ENCODE measurements at places on chromosomes 11 and 22.

DNA sequence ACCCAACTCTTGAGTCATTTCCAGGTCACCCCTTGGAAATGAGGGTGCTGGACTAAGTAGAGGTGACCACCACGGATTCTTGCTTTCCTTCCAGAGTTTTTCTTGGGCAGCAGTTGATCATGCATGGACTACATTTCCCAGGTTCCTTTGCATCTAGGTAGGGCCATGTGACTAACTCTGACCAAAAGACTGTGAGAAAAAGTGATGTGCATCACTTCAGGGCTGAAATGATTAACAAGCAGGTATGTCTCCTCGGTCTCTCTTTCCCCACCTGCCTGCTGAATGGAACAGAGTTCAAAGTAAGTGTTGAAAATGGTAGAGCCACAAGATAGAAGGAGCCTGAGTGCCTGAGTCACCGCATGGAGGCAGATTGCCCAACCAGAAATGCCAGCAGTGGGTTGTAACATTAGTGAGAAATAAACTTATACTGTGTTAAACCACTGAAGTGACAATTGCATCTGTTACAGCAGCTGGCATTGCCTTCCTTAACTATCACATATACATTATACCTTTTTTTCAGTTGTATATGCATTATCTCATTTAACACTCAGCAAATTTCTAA lies 113.5 kb downstream of the MN1 start:
- DNase-seq, result no peak

- DNase-seq, result peak; percentile 82
Observed at GRCh38 chr11:706439-706956, 467 bp downstream of the EPS8L2 start.

- DNase-seq, result no peak
Observed at GRCh38 chr22:27046086-27046485, 388.7 kb downstream of the MIAT start.

DNA sequence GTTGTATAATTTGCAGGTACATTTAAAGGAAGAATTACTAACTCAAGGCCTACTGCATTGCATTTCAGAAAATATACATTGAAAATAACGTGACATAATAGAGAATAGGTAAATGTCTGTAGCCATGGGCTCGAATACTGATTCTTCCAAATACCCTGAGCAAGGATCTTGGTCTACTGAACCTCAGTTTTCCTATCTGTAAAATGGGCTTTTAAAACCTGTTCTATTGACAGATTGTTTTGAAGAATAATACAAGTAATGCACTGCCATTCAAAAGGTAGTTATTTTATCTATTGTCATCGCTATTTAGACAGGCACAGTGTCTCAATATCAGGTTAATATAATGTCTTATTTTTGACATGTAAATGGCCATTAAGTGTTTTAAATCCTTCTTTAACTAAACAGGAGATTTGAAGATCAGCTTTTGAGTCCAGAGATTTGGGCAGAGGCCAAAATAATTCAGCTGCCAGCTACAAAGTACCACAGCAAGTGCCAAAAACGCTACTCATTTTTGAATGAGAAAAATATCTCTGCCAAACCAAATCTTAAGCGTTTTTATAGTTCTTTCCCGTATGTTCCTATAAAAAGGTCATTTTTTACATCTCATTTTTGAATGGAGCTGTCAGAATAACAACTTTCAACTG lies 56.7 kb downstream of the CTSC start:
- no peak for DNase-seq

GRCh38 chr11:27722953-27723344 lies 22.7 kb upstream of the BDNF start:
- DNase-seq, result peak; percentile 70

DNA sequence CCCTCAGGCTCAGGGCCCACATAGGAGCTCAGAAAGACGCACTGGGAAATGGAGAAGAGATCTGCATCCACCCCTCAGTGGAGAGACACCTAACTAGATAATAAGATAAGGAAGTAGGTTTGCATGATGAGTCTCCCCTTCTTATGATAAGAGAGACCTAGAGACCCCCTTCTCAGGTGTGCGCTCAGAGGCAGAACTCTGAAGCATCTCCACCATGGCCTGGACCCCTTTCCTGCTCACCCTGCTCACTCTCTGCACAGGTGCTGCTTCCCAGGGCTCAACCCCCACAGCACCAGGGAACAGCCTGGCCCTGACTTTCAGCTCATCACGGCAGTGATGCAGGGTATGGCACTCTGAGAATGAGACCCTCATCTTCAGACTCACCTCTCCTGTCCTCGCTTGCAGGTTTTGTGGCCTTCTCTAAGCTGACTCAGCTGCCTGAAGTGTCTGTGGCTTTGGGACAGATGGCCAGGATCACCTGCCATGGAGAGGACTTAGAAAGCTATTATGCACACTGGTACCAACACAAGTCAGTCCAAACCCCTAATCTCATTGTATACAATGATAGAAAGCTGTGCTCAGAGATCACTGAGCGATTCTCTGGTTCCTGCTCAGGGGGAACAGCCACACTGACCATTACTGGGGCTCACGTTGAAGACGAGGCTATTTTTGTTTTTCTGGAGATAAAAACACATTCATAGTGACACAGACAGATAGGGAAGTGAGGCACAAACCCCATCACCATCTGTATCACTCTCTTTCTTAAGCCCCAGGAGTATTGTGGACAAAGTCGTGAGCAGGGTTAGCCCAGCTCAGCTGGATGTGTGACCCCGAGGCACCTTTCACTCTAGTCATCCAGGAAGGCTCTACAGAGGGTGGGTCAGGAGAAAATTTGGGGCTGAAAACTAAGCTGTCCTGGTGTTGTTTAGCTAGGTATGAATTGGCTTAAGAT lies 29.7 kb upstream of the IGLL5 start:
- no peak for DNase-seq

DNA sequence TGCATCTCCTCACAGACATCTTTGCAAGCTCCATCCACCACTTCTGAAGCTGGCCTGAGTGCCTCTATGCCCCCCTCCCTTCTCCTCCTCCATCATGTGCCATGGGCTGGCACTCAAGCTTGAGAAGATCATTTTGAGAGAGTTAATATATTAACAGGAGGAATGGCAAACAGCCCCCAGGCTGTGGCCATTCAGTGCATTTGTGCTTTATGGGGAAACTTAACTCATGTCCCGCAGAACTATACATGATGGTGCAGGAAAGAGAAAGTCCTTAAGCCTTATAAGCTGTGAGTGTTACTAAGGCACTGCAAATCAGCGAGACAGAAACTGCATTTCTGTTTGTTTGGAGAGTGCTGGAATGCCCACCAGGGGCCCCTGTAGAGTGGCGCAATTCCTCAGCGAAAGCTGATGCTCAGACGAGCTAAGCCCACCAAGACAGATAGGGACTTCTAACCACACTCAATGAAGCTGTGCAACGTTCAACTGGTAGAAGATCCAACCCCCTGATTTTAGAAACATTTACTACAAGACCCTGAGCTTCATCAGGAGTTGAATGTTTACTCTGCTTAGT lies 26.8 kb upstream of the PHLDA2 start:
- DNase-seq, result peak; percentile 54

DNA sequence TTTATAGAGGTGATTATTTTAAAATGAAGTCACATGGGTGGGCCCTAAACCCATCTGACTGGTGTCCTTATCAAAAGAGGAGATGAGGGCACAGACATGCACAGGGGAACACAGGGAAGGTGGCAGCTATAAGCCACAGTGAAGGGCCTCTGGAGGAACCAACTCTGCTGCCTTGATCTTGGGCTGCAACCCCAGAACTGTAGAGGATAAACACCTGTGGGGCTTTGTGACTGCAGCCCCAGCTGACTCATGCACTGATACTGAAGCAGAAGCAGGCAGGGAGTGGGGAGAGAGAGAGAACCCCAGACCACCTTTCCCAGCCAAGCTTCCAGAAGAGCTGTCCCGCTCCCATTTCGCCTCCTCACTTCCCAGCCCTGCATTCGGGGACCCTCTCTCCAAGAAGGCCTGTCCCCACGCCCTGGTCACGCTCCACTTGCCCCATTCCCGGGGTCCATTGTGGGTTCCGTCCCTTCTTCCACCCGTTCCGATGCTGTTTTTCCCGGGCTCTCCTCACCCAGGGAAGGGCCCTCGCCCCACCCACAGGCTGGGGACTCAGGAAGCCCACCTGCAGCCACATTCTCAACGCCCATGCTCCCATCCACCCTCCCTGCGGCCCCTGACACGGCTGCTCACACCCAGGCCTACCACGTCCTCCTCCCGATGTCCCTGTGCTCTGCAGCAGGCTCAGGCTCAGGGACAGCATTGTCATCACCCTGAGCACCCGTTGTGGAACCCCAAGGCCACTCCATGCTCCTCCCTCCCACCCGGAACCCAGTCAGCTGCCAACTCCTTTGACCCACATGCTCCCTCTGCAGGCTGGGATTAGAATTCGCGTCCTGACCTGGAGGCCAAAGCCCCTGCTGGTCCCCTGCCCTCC lies 90.8 kb upstream of the SHANK2 start:
- DNase-seq, result peak; percentile 95

- peak; percentile 71 for DNase-seq
Observed at GRCh38 chr11:74701351-74701750, 29.9 kb downstream of the CHRDL2 start.

DNA sequence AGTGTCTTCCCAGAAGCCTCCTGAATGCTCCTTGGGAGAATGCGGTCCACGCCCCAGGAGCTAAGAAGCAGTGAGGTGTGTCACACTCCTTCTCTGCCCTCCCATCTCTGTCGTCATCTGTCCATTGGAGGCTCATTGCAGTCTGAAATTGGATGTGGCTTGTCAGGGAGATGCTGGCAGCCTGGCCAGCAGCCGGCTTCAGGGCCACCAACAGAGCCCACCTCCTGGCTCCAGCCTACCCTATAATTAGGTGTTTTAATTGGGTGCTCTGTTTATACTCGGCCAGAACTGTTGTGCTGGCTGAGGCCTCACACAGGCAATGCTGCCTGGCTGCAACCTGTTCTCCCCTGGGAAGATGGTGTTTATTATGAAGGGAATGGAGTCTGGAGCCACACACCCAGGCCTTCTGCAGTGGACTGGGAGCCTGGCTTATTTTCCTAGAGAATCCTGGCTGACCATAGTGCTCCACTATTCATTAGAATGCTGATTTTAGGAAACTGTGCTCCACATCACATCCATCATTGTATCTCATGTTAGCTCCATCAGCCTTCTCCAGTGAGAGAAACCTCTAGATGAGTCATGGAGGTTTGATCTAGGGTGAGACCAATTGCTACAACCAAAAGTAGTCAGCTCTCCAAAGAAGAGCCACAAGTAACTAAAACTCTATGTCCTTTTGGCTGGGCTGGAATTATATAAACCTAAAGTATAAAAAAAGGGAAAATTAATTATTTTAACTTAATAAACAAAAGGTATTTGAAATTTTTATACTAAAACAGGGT lies 86.8 kb upstream of the CRTAM start:
- DNase-seq, result no peak

GRCh38 chr11:16347928-16348685 lies 8.2 kb downstream of the SOX6 start:
- no peak for DNase-seq

- peak; percentile 49 for DNase-seq
Observed at GRCh38 chr11:76734456-76735420, 48.4 kb upstream of the TSKU start.

DNA sequence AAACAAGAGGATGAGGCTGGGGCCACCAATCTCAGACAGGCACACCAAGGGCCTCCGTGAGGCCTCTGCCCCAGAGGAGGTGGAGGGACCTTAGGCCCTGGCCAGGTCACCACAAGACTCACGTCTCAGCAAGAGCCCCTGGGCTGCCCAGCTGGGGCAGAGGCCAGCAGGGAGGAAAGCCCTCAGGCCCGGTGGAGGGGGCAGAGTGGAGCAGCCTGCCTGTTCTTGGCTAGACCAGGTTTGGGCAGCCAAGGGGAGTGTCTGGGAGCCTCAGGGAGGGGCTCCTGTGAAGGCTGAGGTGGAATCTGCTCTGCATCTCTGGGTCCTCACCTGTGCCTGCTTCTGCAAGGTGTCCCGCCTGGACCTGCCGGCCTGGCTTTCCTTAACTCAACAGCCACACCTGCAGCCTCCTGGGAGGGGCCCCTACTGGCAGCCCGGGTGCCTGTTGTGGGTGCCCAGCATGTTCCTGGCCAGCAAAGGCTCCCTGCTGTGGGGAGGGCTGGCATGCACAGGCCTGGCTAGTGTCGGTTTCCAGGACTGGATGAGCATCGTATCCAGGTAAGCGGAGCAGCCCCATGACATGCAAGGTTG lies 11.9 kb downstream of the TTLL12 start:
- DNase-seq, result no peak

- DNase-seq, result no peak
Observed at GRCh38 chr11:76553554-76554476, 109.0 kb downstream of the EMSY start.

- DNase-seq, result no peak
Observed at GRCh38 chr11:67605231-67606011, 1.3 kb upstream of the NDUFV1 start.

DNA sequence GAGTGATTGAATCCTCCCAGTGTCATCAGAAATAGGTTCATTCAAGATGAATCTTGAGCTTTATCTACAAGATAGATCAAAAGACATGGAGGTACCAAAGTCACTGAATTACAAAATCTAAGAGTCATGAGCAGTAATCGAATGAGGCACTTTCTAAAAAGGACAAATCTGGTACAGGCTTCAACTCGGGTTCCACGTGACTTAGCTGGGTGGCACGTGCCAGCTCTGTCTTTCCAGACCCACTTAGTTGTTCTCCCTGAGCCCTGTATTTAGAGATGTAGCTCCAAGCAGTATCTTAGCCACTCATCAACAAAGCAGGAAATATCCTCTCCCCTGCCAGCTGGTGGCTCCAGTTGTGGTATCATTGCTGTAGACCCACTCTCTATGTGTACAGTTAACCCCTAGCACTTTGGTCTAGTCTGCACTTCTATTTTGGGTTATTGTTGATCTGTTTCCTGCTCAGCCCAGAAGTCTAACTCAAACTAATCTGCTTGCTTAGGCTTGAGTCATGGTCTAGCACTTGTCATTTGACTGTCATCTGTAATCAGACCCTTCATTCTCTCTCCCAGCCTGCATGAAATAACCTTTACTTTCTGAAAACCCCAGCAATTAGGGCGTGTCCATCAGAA lies 528.7 kb downstream of the ETS1 start:
- DNase-seq, result no peak

- DNase-seq, result no peak
Observed at GRCh38 chr11:46832511-46833214, 13.4 kb downstream of the CKAP5 start.

GRCh38 chr11:117438371-117439000 lies 110.8 kb downstream of the CEP164 start:
- no peak for DNase-seq

GRCh38 chr11:9568161-9568853 lies 5.2 kb upstream of the WEE1 start:
- no peak for DNase-seq

- no peak for DNase-seq
Observed at GRCh38 chr11:108891143-108891542, 226.3 kb downstream of the DDX10 start.

- DNase-seq, result no peak
Observed at GRCh38 chr22:35746248-35746647, 28.6 kb downstream of the APOL5 start.
